Airway epithelial cell (primary cell): ENCODE measurements at places on chromosomes 16 and 17. TPM values are rescaled to one million over a fixed set of nuclear protein-coding genes. Genes with fewer than 3 reads are reported as not detected.

DNAH17 gene
- not detected in 2 replicates for total RNA-seq

ANTKMT gene
- total RNA-seq: 46.1 and 75.9 TPM in 2 replicates

HOXB6 gene
- total RNA-seq: 0.71 and 0.93 TPM in 2 replicates

TEDC2 gene
- total RNA-seq: 11.4 and 19.5 TPM in 2 replicates

APOH gene
- total RNA-seq: not detected in 2 replicates

TMEM114 gene
- not detected in 2 replicates for total RNA-seq

ADAD2 gene
- total RNA-seq: not detected in 2 replicates

CYGB gene
- 9.9 and 11.1 TPM in 2 replicates for total RNA-seq

ENO3 gene
- 0.37 and 0.56 TPM in 2 replicates for total RNA-seq

NOTUM gene
- not detected in 2 replicates for total RNA-seq

TRAPPC1 gene
- 88.2 and 93.5 TPM in 2 replicates for total RNA-seq

GLIS2 gene
- 2.1 and 3.2 TPM in 2 replicates for total RNA-seq

ZNF18 gene
- total RNA-seq: 6.1 and 6.7 TPM in 2 replicates

KRTAP4-6 gene
- not detected in 2 replicates for total RNA-seq

MMP28 gene
- total RNA-seq: 47.8 and 64.9 TPM in 2 replicates

SBK1 gene
- 0.09 and 0.35 TPM in 2 replicates for total RNA-seq

KRTAP2-3 gene
- 0.21 and 0.84 TPM in 2 replicates for total RNA-seq

CSH1 gene
- not detected in 2 replicates for total RNA-seq

IL17C gene
- total RNA-seq: not detected in 2 replicates

YBX2 gene
- 0.51 and 0.63 TPM in 2 replicates for total RNA-seq

ALOX15 gene
- not detected in 2 replicates for total RNA-seq

TPSD1 gene
- total RNA-seq: not detected in 2 replicates

MAPT gene
- total RNA-seq: 0.14 and 0.51 TPM in 2 replicates

RCVRN gene
- total RNA-seq: not detected in 2 replicates

SPAG5 gene
- total RNA-seq: 36.9 and 44.5 TPM in 2 replicates

C1QTNF8 gene
- not detected in 2 replicates for total RNA-seq

ZNF764 gene
- total RNA-seq: 6.3 and 8.2 TPM in 2 replicates

KCNG4 gene
- not detected in 2 replicates for total RNA-seq

SEPTIN1 gene
- total RNA-seq: not detected in 2 replicates

DOC2B gene
- 0.09 and 0.35 TPM in 2 replicates for total RNA-seq

STX1B gene
- total RNA-seq: 0.05 and 1.1 TPM in 2 replicates

IRX6 gene
- total RNA-seq: not detected in 2 replicates

NOB1 gene
- 39.8 and 47.3 TPM in 2 replicates for total RNA-seq

CDRT4 gene
- total RNA-seq: 3.2 and 5.9 TPM in 2 replicates

MMD gene
- total RNA-seq: 7.2 and 8.0 TPM in 2 replicates

DDX52 gene
- 15.5 and 21.2 TPM in 2 replicates for total RNA-seq

GP1BA gene
- total RNA-seq: not detected in 2 replicates

ARMC5 gene
- 9.6 and 16.3 TPM in 2 replicates for total RNA-seq

ARHGAP44 gene
- 1.3 and 1.9 TPM in 2 replicates for total RNA-seq

CACNG3 gene
- not detected in 2 replicates for total RNA-seq

SETD1A gene
- total RNA-seq: 3.4 and 4.6 TPM in 2 replicates

FOXN1 gene
- 2.7 and 11.1 TPM in 2 replicates for total RNA-seq

OR1A1 gene
- not detected in 2 replicates for total RNA-seq

SDK2 gene
- 7.0 and 11.8 TPM in 2 replicates for total RNA-seq

PRAC2 gene
- total RNA-seq: not detected in 2 replicates

CFAP97D1 gene
- total RNA-seq: not detected in 2 replicates

SGCA gene
- total RNA-seq: 0.21 TPM in 1 of 2 replicates, not detected in the other

CCL4L2 gene
- total RNA-seq: not detected in 2 replicates

SP6 gene
- 5.2 and 7.1 TPM in 2 replicates for total RNA-seq

TLCD2 gene
- total RNA-seq: 2.7 and 5.0 TPM in 2 replicates

MRM3 gene
- 13.8 and 16.5 TPM in 2 replicates for total RNA-seq
